Activated naive CD4-positive, alpha-beta T cell treated with anti-CD3 and anti-CD28 coated beads, Interleukin-2, amount 50 U/mL, for 72 hours (primary cell): ENCODE measurements at places on chromosomes 4 and X.

DNA sequence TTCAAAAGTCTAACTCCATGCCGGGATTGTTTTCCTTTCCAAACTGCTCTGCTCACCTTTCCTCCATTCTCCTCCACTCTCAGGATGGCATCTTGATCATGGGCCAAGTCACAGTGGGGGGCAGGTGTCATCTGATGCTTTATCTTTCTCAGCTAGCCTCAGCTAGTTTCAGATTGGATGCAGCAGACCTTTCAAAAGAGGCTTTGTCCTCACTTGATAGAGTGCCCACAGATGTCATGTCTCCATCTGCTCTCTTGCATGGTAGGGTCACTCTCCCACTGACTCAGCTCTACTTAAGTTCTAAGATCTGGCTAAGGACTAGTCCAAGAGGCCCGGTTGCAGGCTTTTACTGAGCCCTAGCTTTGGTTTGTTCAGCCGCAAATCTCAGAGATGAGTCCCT, 341.8 kb upstream of the GALNT7 start:
- no peak for DNase-seq

DNA sequence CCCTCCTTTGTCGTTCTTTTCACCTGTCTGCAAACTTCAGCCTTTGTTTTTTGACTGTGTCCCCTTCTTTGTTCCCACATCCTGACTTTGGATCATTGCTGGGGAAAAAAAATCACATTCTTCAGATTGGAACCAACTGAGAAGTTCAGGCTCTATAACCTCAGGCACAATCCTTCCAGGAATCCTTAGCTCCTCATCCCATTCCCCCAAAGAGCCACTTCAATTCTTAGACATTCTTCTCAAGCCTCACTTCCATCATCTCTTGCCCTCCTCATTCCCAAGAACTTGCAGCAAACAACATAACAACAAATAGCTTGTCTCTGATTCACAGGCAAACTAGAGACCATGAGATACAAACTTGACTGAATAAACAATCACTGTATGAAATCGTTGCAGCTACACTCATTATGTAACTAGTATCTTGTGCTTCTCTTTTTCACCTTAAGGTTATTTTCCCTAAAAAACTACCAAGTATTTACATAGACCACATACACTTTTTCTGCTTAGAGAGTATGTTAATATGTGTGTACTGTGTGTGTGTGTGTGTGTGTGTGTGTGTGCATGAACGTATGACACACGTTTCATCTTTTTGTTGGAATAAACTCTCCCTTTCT, 26.4 kb upstream of the PGM2 start:
- no peak for DNase-seq

- no peak for DNase-seq
Measured at GRCh38 chrX:103467887-103468286, 51.4 kb downstream of the RAB40A start.

DNA sequence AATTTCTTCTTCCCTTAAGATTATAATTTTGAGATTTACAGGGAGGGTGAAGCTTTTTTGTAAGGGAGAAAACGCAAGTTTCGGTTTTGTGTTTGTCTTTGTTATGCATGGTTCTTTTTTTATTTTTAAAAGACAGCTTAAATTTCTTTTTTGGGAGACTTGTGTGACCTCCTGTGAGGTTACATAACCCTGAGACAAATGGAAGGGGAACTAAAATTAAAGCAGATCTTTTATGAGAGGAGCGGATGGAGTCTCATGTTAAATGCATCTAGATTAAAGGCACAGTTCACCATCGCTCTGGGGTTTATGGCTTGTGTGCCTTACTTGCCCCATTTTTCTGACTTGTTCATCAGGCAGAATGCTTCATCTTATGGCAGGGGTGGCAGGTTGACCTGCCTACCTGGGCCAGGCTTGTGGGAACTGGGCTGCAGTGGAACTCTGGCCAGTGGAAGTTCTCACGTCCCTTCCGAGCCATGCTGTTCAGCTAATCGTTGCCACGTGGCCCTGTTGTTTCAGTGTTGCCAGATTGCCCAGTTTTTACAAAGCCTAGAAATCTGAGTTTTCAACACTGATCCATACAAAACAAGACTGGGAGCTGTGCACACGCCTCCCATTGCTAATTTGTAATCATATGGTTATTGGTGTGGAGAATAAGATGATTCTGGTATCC, 291.8 kb downstream of the ARHGAP10 start:
- DNase-seq: no peak

DNA sequence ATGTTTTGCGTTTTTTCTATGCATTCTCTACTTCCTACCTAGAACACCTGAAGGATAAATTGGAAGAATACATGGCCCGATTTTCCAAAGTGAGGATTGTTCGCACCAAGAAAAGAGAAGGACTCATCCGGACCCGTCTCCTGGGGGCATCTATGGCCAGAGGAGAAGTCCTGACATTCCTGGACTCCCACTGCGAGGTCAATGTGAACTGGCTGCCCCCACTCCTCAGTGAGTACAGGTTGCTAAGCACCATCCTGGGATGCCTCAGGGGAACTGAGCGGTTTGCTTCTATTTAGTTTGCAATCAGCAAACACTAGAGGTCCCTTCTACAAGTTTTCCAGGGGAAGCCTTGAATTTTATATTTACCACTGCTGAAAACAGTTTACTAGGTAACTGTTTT, 359.3 kb upstream of the GALNT7 start:
- DNase-seq: no peak
